NCI-H1105 (cell line): ENCODE measurements at places on chromosomes 16 and 17.

GRCh38 chr17:35254107-35254773 is 11.4 kb downstream of the SLFN5 start:
- no peak for DNase-seq

- no peak for DNase-seq
Measured at GRCh38 chr17:15918261-15918660, 26.7 kb upstream of the ADORA2B start.

- DNase-seq: no peak
Measured at GRCh38 chr16:21611198-21611555, 11.8 kb downstream of the METTL9 start.

DNA sequence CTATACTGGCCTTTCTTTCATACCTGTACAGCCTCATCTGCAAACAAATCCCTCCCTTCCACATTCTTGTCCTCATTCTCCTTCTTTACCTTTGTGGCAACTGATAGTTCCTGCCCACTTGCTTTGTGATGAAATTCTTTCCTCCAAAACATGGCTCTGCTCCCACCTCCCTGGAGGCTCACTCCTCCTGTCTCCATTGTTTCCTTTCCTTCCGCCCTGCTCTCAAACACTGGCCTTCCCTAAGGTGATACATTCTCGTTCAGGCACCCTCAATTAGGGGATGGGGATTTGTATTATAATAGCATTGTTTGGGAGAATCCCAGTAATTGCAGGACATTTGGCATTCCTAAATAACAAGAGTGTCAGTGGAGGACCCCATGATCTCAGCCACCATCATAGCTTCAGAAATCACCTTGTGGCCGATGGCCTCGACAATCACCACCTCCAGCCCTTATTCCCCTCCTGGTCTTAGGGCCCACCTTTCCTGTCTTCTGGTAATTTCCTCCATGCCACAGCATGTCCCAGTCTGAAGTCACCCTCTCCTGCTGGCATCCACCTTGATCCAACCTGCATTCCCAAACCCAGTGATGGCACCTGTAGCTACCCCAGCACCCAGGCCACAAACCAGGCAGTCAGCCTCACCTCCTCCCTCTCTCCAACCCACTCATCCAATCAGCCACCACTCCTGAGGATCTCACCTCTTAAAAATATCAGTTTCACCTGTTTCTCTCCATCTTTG is 7.9 kb downstream of the UNC119 start:
- no peak for DNase-seq

DNA sequence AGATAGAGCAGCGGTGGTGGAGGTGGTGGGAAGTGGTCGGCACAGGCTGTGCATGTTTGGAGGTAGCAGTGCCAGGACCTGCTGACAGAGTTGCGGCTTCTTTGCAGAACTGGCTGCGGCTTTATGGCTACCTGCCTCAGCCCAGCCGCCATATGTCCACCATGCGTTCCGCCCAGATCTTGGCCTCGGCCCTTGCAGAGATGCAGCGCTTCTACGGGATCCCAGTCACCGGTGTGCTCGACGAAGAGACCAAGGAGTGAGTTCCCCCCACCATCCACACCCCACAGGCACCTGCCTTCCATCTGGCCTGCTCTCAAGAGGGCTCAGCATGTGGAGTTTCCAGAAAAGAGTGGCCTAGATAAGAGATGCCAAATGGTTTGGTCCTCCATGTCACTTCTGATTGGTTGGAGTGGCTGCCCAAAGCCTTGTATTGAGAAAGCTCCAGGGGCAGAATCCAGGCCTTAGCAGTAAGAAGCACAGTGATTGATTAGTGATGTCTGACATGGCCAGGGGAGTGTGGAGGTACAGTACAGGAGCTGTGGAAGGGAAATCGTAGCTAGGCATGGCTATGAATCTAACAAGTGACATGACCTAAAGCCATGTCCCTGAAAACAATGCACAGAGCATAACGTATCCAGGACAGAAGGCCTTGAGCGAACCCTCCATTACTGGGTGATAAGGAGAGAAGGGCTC is 12.0 kb downstream of the MMP15 start:
- no peak for DNase-seq

DNA sequence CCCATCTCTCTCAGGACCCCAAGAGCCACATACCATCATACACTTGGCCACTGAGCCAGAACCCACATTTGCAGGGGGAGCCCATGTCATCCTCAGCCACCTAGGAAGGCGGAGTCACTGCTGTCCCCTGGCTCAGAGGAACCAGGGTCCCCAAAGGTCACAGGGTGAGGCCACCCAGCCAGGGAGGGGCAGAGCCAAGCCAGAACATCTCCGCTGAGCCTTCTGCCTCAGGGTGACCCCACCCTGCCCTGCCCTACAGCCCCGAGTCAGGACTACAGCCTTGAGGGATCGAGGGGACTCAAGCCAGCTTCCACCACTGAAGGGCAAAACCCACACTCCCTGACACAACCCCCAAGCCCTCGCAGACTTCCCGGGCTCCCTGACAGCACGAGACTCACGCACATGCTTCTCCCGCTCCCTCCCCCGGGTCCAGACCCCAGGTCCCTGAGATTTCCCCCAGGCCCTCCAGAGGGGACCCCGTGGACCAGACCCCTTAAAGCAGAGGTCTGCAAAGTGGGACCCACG is 17.4 kb downstream of the PIEZO1 start:
- DNase-seq: no peak
